SW480 (cell line): ENCODE measurements at places on chromosomes 1 and 21.

- DNase-seq: no peak
Measured at GRCh38 chr1:205585169-205585834, 46.5 kb downstream of the ELK4 start.

- no peak for DNase-seq
Measured at GRCh38 chr21:45963232-45963570, 18.4 kb upstream of the COL6A1 start.

GRCh38 chr1:57910782-57911181 is 486.9 kb upstream of the DAB1 start:
- peak; percentile 16 for DNase-seq

DNA sequence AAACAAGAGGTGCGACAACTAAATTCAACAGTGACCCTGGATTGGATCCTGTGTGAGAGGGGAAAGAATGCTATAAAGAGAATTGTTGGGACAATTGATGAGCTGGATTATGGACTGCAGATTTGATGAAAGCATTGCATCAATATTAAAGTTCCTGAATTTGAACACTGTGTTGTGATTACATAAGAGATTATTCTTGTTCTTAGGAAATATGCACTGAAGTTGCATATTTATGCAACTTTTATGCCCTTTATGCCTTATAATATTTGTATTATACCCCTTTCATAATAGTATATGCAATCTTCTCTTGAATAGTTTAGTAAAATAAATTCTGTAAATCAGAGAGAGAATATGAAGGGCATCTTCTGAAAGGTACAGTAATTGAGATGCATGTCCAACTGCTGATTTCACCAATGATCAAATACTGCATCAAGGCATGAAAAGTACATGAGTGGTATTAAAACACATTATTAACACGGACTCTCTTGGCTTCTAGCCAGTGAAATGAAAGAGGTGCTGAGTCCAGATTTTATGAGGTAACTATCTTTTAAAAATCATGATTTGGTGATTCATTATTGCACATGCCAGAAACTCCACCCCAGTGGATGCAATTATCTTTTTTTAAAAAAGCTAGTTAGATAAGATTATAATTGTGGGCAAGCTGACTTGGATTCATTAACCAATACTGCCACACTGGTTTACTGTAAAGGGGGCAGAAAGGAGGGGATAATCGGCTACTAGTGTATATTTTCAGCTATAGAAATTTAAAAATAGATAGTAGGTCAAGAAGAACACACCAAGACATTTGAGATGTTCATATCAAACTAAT is 19.9 kb upstream of the LPAR3 start:
- no peak for DNase-seq

GRCh38 chr1:165490175-165490574 is 45.2 kb upstream of the RXRG start:
- DNase-seq: no peak

DNA sequence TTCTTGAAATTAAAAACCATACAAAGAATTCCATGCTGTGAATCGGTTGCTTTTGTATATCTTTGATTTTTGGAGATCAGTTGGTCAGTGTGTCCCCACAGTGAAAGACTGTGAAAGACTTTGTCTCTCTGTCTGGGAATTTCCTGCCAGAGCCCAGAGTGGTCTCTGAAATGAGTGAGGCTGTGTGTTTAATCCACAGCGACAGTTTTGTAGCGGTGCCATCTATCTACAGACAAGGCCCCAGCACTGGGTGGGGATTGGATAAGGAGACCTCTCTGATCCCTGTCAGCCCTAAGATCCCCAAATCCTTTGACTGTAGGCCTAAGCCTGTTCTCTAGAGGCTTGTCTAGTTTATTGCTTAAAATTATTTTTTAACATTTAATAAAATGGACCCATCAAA is 10.3 kb downstream of the GPR25 start:
- no peak for DNase-seq

DNA sequence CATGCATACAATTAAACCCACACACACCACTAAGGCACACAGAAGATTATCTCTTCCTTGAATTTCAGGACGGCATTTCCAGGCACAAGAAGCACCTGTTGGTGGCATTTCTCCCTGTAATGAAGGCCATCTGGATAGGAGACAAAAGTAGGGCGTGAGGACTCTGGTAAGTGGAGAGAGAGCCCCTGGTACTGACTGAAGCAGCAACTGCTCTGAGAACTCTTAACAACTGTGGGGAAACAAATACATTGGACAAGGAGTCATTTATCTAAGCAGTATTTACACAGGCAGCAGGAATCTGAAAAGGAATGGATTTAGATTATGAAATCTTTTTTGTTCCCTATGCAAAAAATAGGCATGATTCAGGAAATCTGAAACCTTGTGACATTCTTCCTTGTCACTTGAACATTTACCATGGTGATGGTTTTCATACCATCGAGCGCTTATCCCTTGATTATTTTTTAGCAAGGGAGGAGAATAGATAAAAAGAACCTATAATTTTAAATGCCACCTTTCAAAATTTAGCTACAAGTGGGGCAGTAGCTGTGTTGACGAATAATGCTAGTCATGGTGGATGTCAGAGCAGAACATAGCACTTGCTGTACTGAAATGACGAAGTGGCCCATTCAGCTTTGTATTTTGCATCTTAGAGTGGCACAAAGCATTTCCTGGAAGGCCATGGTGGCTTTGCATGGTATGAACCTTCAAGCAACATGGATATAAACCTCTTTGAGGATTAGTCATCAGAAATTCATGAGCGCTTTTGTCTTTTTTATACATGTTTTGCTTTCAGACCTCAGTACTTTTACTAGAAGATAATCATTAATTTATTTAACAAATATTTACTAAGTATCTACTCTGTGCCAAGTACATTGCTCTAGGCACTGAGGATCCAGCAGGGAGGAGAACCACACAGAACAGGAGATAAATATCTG is 362.0 kb downstream of the ADGRL2 start:
- no peak for DNase-seq

- DNase-seq: no peak
Measured at GRCh38 chr1:28244549-28245251, 8.8 kb downstream of the ATP5IF1 start.

DNA sequence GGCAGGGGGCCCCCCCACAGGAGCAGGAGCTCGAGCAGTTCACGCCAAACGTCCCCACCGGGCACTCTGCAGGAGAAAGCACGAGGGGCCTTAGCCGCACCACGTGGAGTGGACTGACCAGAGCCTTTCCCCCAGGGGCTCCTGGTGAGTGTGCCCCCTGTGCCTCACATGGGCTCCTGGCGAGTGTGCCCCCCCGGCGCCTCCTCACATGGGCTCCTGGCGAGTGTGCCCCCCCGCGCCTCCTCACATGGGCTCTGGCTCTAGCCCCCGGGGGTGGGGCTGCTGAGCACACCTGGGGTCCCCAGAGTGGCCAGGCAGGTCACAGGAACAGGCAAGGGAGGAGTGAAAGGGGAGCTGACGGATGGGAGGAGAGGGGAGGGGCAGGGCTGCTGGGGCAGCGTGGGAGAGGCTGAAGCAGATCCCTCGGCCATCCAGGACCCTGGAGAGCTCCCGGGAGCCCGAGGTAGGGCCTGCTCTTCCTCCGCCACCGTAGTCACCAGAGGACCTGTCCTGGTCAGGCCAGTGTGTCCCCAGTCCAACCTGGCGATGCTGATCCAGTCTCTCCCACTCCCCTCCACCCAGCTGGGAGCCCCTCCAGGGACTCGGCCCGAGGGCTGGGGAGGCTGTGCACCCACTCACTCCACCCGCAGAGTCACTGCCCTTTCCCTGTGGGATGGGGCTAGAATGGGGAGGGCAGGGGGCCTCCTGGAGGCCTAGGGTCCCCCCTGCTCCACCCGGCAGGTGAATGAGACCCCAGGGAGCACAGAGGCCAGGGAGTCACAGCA is 47.6 kb downstream of the ARHGEF16 start:
- DNase-seq: no peak

DNA sequence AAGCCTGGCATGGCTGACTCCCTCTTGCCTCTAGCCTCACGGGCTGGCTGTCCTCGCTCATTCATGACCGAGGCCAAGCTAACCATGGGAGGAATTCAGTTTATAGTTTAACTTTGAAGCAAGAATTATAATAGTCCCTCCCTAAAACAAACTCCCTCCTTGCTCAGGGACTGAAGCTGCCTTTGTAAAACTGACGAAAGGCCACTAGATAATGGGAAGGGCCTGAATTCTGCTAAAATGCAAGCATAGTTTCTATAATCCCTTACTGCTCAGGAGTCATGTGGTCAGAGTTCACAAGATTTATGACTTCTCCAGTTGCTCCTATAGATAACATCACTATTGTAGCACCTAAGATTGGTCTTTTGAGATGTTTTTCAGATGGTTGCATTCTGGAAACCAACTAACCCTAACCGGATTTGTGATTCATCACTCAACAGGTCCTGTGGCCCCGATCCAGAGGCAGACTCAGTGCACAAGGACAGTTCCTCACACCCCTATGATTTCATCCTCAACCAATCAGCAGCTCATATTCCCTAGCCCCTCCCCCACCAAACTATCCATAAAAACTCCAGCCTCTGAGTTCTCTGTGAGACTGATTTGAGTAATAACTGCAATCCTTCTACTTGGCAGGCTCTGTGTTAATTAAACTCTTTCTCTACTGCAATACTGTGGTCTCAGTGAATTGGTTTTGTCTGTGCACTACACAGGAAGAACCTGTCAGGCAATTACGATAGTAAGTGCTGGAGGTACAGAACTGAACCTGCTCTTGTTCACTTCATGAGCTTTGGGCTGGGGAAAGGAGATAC is 26.4 kb downstream of the HHIPL2 start:
- no peak for DNase-seq

- DNase-seq: peak; percentile 65
Measured at GRCh38 chr1:169928438-169929209, 34.9 kb upstream of the SCYL3 start.

DNA sequence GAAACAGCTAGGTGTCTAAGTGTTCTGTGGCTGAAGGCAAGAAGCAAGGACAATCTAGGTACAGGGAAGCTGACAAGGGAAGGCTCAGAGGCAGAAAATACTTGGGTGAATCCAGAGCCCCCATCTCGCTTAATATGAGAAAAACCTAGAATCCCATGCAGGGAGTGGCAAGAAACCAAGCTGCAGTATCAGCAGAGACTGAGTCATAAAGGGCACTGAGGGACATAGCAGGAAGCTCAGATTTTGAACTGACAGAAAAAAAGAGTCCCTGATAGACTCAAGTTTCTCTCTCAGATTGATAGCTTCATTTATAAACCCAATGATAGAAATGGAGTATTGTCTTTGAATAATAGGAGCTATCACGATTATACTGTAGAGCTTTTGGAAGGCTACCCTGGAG is 77.3 kb upstream of the KCNJ15 start:
- no peak for DNase-seq

GRCh38 chr21:28423521-28424190 is 569.0 kb downstream of the LTN1 start:
- peak; percentile 33 for DNase-seq

GRCh38 chr1:9097947-9098705 is 28.7 kb upstream of the SLC2A5 start:
- DNase-seq: no peak

- no peak for DNase-seq
Measured at GRCh38 chr1:172180501-172181285, 239.8 kb upstream of the C1orf105 start.

GRCh38 chr1:203327684-203328457 is 22.6 kb downstream of the BTG2 start:
- peak; percentile 67 for DNase-seq

GRCh38 chr21:38477226-38477625 is 21.1 kb downstream of the ERG start:
- DNase-seq: no peak

- no peak for DNase-seq
Measured at GRCh38 chr1:225755671-225756319, 21.8 kb upstream of the SRP9 start.

DNA sequence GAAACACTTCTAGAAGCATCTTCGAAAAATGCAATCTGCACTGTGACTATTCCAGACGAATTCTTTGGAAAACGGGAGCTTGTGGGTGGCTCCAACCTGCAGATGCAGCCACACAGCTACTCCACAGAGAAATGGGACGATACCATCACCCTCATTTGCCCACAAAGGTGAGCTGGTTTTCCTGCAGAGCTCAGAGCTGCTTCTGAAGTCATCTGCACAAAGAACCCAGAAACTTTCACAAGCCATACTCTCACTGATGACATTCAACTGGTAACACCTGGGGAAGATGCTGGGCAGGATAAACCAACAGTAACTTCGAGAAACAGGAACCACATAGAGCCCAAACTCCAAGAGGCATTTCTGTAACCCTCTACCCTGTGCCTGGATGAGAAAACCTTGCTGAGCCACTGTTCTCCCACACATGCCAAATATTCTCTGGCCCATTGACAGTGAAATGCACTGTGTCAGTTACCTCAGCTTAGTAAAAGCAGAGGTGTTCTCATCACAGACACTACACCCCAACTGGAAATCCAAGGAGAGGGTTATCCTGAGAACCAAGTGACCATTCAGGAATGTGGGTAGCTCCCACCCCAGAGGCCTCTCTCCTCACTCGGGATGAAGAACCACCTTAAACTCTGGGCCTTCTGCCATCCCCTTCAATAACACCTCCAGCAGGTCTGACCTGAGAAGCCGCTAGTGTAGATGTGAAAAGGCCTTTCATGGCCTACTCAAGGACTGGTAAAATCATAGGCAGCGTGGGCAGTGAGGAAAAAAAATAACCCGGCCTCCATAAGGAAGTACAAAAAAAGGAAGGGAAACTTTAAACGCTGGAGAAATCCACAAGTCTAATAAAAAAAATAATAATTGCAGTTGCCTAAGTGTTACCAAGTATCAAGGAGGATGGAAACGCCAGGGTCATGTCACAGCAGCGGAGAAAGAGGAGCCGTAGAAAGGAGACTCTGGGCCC is 56.7 kb downstream of the HSF2BP start:
- no peak for DNase-seq

DNA sequence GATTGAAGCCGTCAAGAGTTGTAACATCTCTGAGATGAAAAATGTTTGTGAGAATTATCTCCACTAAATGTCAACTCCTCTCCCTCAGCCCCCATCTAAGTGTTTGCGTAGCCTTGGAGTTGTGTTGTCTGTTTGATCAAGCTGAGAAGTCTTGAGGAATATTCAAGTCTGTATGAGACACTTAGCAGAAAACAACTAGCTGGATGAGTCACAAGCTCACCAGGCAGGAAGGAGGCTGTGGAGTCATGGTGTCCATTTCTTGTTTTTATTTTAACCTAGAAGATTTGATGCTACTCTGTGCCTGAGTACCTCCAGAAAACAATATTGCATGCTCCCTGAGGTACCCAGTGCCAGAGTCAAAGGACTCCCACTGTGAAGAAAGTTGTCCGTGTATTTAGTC is 211.6 kb upstream of the PLXNA2 start:
- DNase-seq: no peak

GRCh38 chr1:218930472-218931241 is 243.0 kb upstream of the LYPLAL1 start:
- no peak for DNase-seq

- no peak for DNase-seq
Measured at GRCh38 chr1:61808968-61809367, 66.7 kb downstream of the PATJ start.

- DNase-seq: no peak
Measured at GRCh38 chr21:45769294-45769693, 125.8 kb downstream of the PCBP3 start.

GRCh38 chr1:15696956-15697521 is 12.9 kb downstream of the PLEKHM2 start:
- DNase-seq: no peak

GRCh38 chr1:89539128-89539527 is 14.5 kb downstream of the LRRC8B start:
- DNase-seq: no peak
